CD4-positive, alpha-beta memory T cell (primary cell): ENCODE measurements at places on chromosomes 1 and 21. TPM values are rescaled to one million over a fixed set of nuclear protein-coding genes. Genes with fewer than 3 reads are reported as not detected.

DNA sequence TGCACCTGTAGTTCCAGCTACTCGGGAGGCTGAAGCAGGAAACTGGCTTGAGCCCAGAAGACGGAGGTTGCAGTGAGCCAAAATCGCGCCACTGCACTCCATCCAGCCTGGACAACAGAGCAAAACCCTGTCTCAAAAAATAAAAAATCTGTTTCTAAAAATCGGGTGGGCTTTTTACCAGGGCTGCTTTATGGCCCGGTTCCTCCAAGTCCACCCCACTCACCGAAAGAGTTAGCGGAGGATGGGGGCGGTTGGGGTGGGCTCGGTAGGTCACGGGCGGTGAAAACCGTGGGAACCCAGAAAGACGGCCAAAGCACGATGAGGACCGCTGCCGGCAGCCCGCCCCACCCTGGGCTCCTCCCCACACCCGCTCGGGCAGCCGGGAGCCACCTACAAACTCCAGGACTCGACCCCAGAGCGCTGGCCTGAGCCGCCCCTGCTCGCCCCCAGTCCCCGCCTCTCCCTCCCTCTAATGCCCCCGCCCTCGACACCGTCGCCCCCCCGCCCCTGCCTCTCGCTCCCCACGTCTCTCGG is 846 bp upstream of the PER3 start:
- peaks cover 28% of the 10 kb centered on the region for H3K4me1 ChIP-seq
- peak overlapping the region; percentile 86 for H3K27ac ChIP-seq
- H3K27me3 ChIP-seq = no peaks in the 10 kb centered on the region
- H3K4me3 ChIP-seq = no peak overlapping the region

DNA sequence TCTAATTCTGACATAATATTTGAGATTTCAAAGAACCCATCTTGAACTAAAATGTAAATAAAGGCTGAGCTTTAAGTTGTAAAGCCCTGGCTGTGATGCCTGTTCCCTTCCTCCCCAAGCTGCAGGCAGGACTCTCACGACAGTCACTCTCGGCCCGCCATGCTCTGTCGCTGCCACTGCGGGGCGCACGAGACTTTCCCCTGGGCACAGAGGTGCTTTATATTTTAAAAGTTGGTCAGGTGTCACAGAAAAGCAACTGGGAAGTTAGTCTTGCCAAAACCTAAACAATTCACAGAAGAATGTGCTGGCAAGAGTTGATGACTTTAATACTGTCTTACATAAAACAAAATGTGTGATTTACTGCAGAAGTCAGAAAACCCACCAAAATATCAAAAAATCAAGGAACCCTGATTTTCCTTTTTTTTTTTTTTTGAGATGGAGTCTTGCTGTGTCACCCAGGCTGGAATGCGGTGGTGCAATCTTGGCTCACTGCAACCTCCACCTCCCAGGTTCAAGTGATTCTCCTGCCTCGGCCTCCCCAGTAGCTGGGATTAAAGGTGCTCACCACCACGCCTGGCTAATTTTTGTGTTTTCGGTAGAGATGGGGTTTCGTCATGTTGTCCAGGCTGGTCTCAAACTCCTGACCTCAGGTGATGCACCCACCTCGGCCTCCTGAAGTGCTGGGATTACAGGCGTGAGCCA is 10.7 kb downstream of the LRRC47 start:
- H3K36me3 ChIP-seq = peaks cover 59% of the 10 kb centered on the region
- no peaks in the 10 kb centered on the region for H3K27me3 ChIP-seq
- H3K4me1 ChIP-seq = peaks cover 22% of the 10 kb centered on the region
- DNase-seq = no peak
- no peak overlapping the region for H3K4me3 ChIP-seq

GRCh38 chr1:8267307-8267706 is 50.6 kb upstream of the SLC45A1 start:
- H3K36me3 ChIP-seq = no peaks in the 10 kb centered on the region
- no peaks in the 10 kb centered on the region for H3K4me1 ChIP-seq
- H3K4me3 ChIP-seq = no peak overlapping the region
- no peak overlapping the region for H3K27ac ChIP-seq
- H3K27me3 ChIP-seq = no peaks in the 10 kb centered on the region
- DNase-seq = no peak

DNA sequence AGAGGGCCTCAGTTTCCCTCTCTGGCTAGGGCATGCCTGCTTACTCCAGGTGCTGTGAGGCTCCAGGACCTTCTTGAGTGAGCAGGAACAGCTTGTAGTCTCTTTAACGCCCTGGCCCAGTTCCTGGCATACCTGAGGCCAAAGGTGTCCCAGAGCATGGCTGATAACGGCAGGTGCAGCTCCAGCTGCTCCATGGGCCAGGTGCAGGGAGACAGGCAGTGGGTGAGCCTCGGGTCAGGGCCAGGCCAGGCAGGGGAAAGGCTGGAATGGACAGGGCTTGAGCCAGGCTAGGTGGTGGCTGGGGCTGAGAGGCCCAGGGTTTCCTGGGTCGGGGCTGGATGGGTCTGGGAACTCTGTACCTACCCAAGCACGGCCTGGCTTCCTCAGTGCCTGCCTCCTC is 18.3 kb downstream of the EDN2 start:
- H3K27ac ChIP-seq = no peak overlapping the region
- no peaks in the 10 kb centered on the region for H3K27me3 ChIP-seq
- H3K4me1 ChIP-seq = no peaks in the 10 kb centered on the region
- DNase-seq = no peak

Gene CLCA1
- total RNA-seq = not detected

Gene MCOLN2
- 16.8 TPM for total RNA-seq

Gene S100A16
- total RNA-seq = not detected
